Neural progenitor cell (in vitro differentiated cells): ENCODE measurements at places on chromosomes 5 and 9. TPM values are rescaled to one million over a fixed set of nuclear protein-coding genes. Genes with fewer than 3 reads are reported as not detected.

GRCh38 chr9:27457445-27457844 is 66.6 kb upstream of the IFNK start:
- DNase-seq, result no peak

DNA sequence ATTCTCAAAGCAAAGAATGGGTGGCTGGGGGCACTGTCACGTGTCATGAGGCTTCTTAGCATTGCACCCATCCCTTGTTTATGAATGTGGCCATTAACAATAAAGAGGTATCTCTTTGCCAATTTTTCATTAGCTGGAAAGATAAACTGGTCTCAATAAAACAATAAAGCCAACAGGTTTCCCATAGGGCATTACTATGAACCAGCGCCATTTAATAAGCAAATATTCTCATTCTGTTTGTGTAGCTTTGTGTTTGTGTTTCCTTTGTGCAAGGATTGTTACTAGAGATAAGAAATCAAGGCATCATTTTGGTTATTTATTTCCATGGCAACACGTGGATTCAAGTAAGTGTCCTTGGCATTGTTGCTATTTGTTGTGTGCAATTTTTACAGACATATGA is 37.6 kb upstream of the CAST start:
- DNase-seq, result no peak

DNA sequence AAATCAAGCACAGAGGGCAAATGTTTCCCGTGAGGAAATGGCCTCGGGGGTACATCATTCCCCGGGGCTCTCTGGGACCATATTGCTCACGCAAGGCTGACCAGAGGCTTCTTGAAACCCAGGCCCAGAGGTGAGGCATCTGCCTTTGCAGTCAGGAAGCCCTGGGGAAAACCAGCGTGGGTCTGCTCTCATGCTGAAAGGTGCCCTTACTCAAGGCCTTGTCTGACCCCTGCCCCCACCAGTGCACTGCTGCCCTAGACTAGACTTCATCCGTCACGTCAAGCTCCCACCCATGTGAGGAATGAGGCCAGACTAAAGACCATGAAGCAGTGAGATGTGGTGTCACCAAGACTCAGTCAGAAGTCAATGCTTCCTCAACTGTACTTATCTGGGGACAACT is 66.1 kb downstream of the PAX5 start:
- DNase-seq, result no peak

The NPR3 gene
- 0.31 TPM in 1 of 2 replicates, not detected in the other for total RNA-seq

DNA sequence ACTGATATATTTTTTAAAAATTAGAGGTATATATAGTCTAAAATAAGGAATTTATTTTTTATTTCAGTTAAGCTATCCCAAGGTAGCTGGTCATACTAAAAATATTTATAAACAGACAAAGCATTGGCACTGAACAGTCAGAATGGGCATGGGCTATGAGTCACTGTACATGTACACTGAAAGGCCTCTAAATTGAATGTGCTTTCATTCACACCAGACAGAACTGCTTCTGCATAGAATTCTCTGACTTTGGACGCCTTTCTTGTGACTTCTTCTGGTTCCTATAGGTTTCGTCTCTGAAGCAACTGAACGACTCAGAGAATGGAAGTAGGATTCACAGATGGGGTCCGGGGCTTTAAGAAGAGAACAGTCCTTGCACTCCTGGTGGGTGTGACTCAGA is 394.8 kb upstream of the MEF2C start:
- no peak for DNase-seq
